H7 (cell line): ENCODE measurements at places on chromosomes 6 and 20. TPM values are rescaled to one million over a fixed set of nuclear protein-coding genes. Genes with fewer than 3 reads are reported as not detected.

DNA sequence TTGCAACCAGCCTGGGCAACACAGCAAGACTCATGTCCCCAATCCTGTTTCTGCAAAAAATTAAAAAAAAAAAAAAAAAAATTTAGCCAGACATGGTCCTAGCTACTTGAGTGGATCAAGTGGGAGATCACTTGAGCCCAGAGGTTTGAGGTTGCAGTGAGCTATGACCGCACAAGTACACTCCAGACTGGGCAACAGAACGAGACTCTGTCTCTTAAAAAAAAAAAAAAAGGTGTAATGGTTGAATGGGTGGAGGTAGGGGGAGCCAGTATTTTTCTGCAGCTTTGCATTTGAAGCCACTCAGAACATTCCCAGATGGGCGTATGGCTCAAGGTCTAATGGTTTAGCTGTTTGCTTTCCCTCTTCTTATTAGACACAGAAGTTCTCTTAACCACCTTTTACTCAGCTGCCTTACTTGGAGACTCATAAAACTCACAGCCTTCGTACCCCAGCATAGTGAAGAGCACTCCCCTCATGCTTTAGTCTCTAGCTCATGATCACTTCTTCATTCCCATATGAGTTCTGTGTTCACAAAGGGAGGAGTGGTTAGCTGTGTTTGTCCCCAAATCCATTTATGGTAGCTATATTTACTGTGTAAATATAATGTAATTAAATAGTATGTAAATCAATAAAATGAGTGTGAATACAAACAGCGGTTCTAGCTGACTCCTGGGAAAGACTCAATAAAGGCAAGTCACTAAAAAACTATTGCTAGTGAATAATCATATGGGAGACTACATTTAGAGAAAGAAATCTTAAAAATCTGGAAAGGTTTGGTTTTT is 9.0 kb downstream of the FKBP1A start:
- DNase-seq = no peak

GRCh38 chr20:38228436-38228835 is 32.1 kb downstream of the KIAA1755 start:
- DNase-seq = peak; percentile 51

DNA sequence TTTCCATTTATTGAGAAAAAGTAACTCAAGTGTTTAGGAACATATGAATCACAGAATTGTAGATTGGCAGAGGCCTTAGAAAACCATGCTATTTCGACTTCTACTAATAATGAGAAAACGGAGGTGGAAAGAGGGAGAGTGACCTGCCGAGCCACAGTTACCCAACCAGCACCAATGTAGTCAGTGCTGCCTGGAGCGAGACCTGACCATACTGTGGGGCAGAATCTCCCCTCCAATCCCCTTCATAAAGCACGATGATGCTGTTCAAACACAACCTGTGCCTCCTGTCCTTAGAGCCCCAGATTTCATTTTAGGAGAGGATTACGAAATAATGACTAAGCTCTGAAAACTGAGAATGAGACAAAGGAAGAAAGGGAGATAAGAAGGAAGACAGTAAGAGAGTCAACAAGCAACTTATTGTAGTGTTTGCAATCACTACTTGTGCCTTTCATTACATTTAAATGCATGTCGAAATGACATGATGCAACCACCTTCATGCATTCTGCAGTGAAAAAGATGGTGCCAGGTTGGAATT is 70.6 kb downstream of the ATXN1 start:
- no peak for DNase-seq

DNA sequence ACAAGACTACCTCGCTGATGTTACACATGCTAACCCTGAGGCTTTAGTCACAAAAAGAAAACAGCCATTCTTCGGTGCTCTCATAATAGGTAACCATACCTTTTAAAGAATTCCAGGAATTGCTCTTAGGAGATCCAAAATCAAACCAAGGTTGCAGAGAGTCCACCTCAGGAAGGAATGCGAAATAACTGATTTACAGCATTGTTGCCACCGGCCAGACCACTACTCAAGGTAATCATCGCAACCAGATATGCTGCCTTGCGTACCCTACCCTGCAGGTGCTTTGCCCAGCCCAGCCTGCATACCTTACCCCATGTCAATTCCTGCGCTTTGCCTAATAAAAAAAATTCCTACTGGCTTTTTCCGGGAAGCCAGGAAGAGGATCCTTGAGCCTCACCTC is 27.0 kb downstream of the NUP153 start:
- DNase-seq = peak; percentile 47

DNA sequence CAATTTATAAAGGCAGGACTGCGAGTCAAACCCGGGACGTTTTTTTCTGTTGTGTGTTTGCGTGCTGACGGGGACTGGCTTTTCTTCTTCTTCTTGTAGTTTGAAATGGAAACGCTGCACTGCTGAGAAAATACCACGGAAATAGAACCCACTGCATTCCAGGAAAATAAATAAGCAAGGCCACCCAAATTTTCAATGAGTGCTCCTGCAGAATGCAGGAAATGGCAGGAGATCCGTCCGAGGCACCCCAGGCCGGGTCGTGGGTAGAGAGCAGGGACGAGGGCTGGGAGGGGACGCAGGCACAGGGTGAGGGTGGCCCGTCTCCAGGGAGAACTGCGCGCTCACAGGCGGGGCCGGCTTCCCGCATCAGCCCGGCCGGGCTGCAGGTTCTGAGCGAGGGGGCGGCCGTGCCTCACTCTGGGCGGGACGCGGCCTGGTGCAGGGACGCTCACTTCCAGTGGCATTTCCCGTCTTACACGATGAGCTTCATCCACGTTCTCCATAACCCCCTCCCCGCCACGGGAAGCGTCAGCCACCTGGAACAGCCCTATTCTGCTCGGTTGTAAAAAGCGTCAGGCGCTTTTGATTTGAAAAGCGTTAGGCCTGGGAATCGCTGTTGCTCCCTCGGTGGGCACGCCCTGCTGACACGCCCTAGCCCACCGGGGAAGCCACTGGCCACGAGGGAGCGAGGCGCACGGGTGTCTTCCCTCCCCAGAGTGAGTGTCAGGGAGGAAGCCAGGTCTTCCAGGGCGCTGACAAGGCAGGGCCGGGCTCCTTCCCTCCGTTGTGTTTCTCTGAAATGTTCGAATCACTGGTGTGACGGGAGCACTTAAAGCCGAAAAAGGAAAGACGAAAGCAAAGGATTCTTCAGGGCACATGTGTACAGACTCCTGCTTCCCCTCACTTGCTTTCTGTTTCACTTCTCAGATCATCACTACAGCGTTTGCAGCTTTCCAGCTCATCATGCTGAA is 17.9 kb upstream of the EXOC2 start:
- DNase-seq = peak; percentile 86

- peak; percentile 86 for DNase-seq
Observed at GRCh38 chr20:63163596-63164483, 52.1 kb downstream of the YTHDF1 start.

- no peak for DNase-seq
Observed at GRCh38 chr6:46948699-46949098, 27.0 kb upstream of the ADGRF5 start.

DNA sequence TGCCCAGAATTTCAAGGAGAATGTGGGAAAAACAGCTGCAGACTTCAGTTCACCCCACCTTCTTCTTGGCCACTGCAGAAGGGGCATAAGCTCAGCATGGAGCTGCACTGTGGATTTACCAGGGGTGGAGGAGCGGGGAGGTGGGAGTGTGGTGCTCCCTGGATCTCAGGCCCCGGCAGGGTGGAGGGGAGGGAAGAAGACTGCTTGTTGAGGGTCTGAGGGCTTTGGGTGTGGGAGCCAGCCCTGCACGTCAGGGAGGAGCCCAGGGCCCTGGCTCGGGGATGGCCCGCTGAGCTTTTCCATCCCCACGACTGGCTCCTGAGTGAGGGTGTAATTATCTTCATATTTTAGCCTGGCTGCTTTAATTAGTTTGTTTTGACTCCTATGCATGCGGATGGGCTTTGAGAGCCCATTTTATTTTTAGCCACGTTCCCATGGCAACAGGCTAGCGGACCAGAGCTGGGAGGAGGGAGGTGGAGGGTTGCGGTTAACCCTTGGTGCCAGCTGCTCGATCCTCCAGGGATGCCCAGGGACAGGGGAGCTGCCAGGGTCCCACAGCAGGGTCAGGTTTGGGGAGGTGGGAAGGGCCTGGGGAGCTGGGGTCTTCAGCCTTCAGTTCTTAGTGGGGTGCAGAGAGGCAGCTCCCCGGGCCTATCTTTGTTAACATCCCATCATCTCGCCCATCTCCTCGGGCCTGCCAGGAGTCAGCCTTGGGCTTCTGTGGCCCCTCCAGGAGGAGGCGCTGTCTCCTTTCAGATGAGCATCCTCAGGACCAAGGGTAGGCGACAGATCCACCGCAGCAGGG is 68.2 kb downstream of the RAB44 start:
- DNase-seq = peak; percentile 93

DNA sequence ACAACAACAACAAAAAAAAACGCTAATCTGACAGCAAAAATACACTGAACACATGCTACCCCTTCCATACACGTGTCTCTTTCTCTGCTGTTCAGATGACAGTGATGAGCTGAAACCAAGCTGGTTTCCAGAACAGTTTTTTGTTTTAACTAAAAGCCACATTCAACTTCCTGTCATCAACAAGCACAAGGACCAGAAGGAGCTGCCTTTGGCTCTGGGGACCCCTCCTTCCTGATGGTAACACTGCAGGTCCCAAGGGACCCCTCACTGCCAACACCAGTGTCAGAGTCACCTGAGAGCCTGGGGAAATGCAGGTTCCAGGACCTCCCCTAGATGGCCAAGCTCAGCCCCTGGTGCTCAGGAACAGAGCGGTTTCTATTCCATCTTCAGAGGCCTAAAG is 6.0 kb downstream of the CST7 start:
- DNase-seq = peak; percentile 35

GRCh38 chr6:126672649-126673048 is 332.7 kb downstream of the CENPW start:
- DNase-seq = no peak

- peak; percentile 91 for DNase-seq
Observed at GRCh38 chr6:43771858-43772680, 2.1 kb downstream of the VEGFA start.

- no peak for DNase-seq
Observed at GRCh38 chr6:35038076-35038475, 103.1 kb downstream of the TCP11 start.

- DNase-seq = no peak
Observed at GRCh38 chr6:27889275-27889627, 22.9 kb downstream of the OR2B2 start.

GRCh38 chr20:61908057-61909026 is 157.3 kb downstream of the TAF4 start:
- DNase-seq = peak; percentile 69

DNA sequence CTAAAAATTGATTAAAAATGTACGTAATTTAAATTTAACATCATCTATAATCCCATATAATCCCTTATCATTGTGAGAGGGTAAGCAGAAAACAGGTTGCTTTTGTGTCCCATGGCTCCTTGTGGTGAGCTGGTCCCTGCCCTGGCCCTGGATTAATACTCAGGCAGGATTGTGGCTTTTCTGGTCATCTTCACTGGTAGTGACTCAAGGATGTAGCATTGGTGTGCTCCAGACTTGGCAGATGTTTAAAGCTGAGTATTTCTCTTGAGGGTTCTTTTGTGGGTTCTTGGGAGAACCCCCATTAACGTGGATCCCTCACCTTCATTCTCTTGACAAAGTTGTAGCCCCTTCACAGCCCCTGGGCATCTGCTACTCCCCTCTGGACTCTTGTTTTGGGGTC is 39.3 kb downstream of the SNRNP48 start:
- no peak for DNase-seq

GRCh38 chr6:134846031-134846430 is 103.9 kb downstream of the ALDH8A1 start:
- DNase-seq = no peak

DNA sequence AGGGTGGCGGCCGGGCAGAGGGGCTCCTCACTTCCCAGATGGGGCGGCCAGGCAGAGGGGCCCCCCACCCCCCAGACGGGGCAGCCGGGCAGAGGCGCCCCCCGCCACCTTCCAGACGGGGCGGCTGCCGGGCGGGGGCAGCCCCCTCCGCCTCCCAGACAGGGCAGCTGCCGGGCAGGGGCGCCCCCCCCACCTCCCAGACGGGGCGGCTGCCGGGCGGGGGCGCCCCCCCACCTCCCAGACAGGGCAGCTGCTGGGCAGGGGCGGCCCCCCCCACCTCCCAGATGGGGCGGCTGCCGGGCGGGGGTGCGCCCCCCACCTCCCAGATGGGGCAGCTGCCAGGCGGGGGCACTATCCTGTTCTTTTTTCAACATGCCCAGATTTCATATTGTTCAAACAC is 78.2 kb upstream of the DST start:
- DNase-seq = no peak

Gene SNRNP48
- total RNA-seq = 12.2 and 18.9 TPM in 2 replicates

Gene EPB41L1
- 11.9 TPM in 2 replicates for total RNA-seq

Gene STK4
- total RNA-seq = 15.6 and 23.2 TPM in 2 replicates

Gene KCNK15
- total RNA-seq = 0.14 TPM in 1 of 2 replicates, not detected in the other

Gene FLRT3
- 1.7 and 3.2 TPM in 2 replicates for total RNA-seq

Gene TBXT
- 0.22 and 1.0 TPM in 2 replicates for total RNA-seq

Gene HLA-DOB
- total RNA-seq = not detected in 2 replicates

Gene PHACTR3
- total RNA-seq = 0.03 and 0.41 TPM in 2 replicates

Gene HTR1E
- total RNA-seq = 0.52 TPM in 1 of 2 replicates, not detected in the other
